ENCODE measurements at places on chromosomes 3 and 15.

DNA sequence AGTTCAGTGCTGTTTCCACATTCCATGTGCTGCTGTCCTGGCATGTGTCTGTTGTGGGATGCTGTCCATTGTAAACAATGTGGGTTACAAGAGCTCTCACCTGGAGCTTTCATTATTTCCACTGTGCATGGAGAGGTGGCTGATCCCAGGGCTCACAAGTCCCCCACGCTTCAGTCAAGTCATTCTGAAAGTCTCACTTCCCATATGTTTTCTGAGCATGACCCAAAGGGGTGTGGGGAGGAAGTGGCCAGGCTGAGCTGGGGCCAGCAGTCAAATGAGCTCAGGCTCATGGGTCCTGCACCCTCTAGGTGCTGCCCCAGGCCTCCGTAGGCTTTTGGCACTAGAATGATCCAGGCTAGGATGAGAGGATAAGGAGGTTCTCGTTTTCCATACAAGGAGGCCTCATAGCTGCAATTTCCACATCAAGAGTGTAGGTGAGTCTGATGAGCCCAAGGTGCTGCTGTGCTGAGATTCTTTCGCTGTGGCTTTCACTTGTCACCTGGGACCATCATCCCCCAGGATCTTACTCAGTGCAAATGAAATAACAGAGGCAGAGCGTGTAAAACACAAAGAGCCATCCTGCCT lies 22.0 kb downstream of the STARD5 start:
- no peak for DNase-seq

- DNase-seq: no peak
Measured at GRCh38 chr3:186996356-186996755, 66.0 kb downstream of the ST6GAL1 start.

DNA sequence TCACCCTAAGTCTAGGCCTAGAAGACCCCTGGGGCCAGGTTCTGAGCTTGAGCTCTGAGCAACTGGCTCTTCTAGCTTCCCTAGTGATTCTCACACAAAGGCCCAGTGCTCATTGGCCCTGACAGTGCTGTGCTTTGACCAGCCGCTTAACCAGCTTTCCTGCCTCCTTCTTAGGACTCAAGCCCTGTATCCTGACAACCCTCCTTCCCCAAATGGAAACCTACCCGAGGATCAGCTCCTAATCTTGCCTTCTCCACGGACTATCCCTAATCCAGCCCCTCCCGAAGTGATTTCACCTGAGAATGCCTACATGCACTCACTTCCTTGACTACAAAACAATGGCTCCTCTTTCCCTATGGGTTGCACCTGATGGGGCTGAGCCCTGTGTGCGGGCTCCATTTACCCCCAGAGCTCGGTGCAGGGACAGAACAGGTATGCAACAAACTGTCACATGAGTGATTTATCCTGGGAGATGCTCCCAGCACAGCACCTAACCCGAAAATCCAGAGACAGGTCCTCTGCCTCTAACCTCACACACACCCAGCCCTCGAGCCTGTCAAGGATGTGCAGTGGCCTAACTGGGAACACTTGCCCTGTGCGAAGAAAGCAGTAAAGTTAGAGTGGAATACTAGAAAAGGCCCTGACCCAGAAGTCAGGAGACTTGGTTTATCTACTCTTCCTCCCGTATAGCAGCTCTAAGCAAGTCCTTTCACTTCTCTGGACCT lies 2.3 kb downstream of the MEGF11 start:
- no peak for DNase-seq

DNA sequence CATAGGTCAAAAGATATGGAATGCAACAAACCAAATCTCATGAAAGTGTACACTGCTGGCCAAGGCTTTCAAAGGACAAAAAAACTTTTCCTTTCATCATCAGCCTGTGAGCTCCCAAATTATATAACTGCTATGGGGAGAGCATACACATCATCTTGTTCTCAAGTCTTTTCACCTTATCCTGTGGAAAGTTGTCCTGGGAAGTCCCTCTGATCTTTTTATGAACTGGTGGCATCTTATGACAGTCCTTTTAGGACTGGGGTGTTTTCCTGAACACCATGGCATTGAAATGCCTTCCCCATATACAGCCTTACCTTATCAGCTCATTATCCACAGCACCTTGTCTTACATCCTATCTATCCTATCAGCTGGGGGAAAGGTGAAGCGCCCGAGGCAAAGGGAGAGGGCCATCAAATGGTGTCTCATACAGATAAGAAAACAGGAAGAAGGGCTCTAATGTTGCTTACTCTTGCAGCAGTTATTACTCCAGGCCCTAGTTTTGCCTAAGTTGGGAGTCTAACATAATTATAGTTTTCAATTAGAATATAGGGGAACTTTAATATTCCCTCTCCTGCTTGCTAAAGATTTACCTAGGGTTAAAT lies 61.5 kb upstream of the GOLIM4 start:
- DNase-seq: no peak

GRCh38 chr3:13825311-13825579 lies 54.6 kb downstream of the WNT7A start:
- DNase-seq: no peak

DNA sequence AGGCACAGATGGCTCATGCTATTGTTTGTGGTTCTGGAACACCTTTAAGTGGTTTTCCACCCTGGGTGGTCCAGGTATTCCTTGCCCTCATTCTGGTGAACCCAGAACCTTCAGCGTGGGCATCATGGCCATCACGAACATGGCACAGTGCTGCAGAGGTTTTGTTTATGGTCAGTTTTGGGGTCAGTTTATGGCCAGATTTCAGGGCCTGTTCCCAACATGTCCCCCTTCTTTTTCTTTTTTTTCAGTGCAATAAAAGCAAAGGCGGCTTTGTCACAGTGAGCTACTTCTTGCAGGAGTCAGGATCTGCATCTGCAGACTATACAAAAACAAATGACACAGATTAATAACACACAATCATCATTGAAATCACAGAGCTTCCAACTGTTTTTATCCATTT lies 1085.0 kb upstream of the ALCAM start:
- DNase-seq: no peak

- DNase-seq: no peak
Measured at GRCh38 chr3:191470545-191470944, 9.6 kb downstream of the PYDC2 start.

DNA sequence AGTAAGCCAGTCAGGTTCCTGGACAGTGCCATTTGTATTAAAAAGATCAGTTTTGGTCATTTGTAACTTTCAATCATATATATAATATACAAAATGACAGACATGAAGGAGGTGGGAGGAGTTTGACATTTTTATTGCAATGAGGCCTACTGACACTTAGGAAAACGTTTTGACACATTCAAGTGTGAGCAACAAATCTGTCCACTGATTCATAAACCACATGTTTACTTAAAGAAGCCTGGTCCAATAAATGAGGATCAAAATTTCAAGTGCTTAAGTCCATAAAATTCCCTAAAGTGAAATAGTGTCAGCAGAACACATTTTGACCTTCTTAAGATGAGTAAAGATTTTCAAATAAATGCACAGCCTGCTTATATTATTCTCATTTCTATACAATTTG lies 137.3 kb downstream of the MECOM start:
- no peak for DNase-seq

GRCh38 chr15:79815468-79815867 lies 81.3 kb downstream of the MTHFS start:
- DNase-seq: no peak

DNA sequence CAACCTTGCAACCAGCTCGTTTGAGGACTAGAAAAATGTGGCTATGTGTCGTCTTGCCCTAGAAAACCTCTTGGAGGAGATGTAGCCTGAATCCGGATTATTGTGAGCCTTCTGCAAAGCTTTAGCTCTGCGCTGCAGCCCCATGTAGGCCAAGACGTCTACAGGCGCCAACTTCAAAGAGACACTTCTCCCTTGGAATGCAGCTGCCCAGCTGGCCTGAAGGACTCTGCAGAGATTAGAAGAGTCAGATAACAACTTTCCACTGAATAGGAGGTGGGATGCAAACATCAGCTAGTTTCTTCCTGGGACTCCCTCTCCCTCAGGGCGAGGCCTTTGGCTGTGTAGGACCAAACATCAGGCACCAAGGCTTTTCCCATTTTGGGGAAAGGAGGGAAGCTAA lies 356.5 kb upstream of the IL12A start:
- DNase-seq: no peak

GRCh38 chr3:24551626-24552025 lies 57.0 kb upstream of the THRB start:
- DNase-seq: no peak

DNA sequence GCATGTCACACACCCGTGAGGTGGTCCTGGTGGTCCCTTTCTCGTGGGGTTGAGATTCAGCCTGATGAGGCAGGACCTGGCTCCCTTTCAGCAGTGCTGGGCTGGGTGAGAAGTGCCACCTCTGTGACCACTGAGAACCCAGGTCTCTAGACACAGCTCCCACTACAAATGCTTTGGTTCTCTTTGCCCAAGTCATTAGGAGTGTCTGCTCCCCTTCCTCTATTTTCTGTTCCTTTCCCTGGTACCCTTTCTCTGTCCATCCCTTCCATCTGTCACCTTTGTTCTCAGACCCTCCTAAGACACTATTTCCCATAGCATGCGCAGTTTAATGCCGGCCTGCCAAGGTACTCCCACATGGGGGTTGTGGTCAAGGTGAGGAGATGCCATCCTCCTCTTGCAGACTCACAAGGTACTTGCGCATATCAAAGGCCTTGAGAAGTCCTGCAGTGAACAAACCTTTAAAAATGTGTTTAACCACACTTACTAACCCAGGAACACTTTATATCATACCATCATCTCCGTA lies 297.7 kb downstream of the LRTM1 start:
- no peak for DNase-seq

DNA sequence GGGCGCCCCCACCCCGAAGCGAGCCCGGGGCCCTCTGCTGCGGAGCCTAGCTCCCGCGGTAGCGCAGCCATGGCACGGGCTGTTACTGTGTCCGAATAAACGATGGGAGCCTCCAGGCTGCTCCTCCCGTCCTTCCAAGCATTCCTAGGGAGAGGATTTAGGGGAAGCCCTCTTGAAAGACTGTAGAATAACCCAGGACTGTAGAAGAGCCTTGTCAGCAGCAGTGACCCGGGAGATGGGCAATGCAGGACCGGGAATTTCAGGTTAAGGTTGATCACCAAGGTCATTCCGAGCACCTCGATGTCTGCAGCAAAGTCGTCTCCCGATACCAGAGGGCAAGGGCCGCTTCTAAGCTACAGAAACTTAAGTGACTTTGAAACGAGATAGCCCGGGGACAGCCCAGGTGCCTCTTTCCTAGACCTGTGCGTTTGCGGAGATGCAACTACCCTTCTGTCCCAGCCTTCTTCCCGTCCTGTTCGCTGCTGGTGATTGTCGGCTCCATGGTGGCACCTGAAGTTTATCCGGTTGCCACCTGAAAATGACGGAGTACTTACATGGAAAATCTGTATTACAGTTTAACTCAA lies 753 bp upstream of the MYO5A start:
- DNase-seq: no peak

GRCh38 chr3:35338186-35338585 lies 301.1 kb upstream of the ARPP21 start:
- no peak for DNase-seq

- DNase-seq: no peak
Measured at GRCh38 chr15:42157981-42158765, 1.7 kb upstream of the PLA2G4F start.

DNA sequence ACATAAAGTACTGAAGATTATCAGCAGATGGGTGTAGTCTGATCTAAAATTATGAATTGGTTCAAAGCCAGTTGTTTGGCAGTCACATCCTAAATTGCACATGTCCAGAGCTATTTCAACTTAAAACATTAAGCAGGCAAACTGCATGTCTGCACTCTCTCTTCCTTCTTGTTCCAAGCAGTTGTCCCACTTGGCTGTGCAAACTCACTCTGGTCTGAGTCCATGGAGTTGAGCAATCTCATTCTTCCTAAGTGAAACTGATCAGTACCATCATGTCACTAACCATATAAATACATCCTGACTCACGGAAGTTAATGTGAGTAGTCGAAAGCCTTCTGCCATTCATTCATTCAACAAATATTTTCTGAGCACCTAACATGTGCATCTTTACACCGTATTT lies 353.0 kb downstream of the ROBO1 start:
- no peak for DNase-seq

DNA sequence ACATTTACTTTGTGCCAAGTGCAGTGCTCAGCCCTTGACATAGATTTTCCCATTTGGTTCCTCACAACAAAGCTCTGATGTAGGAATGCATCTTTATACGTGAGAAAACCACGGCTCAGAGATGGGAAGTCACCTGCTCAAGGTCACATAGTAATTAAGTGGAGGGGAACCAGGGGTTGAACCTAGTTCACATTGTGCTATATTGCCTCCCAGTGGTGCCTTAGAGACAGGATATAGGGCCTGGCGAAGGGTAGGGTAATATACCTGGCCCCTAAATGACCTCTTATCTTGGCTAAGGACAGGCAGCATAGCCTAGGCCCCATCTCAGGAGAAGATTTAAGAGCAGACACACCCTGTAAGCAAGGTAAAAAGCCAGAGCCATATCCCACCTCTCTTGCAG lies 71.5 kb downstream of the FOXP1 start:
- no peak for DNase-seq

GRCh38 chr3:23567917-23568316 lies 237.8 kb upstream of the UBE2E1 start:
- DNase-seq: no peak

GRCh38 chr3:111047812-111048435 lies 23.7 kb upstream of the NECTIN3 start:
- DNase-seq: no peak

DNA sequence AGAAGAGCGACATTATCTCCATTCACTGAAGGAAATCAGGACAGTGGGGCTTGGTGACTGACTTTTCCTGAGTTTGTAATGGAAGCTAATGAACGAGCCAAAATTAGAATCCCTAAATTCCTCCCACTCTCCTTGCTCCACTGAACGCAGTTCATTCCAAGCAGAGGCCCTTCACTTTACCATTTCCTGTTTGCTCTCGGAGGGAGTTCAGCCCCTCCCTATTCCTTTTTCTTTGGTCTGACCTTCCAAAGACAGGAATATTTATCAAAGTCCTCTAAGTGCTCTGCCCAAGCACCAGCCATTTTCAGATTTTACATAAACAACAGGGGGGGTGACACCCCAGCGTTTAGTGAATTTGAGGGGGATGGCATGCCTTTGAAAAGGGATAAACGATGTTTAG lies 24.0 kb upstream of the PTPRG start:
- DNase-seq: no peak

DNA sequence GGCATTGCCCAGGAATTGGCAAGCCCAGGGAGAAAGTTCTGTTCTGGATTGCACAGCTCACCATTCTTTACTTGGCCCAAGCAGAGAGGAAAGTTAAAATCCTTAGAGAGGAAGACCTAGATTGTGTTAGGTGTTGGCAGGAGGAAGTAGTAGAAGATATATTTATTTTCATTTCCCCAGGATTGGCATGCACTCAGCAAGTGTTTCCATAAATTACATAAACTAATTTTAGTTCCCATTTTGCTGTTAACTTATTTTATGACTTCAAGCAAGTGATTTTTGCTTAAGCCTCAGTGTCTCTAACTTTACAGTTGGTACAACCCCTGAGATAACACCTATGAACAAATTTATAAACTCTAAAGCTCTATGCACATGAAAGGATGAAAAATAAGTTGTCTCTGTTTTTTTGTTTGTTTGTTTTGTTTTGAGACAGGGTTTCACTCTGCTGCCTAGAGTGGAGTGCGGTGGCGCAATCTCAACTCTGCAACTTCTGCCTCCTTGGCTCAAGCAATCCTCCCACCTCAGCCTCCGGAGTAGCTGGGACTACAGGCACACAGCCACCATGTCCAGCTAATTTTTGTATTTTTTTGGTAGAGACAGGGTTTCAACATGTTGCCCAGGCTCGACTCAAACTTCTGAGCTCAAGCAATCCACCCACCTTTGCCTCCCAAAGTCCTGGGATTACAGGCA lies 31.2 kb upstream of the TOP2B start:
- no peak for DNase-seq

- no peak for DNase-seq
Measured at GRCh38 chr3:168425936-168426595, 330.3 kb upstream of the GOLIM4 start.
